CD4-positive, alpha-beta T cell treated with Interleukin-12 subunit alpha and Interleukin-12 subunit beta, for 1 hour (primary cell): ENCODE measurements at places on chromosomes 2 and 18.

DNA sequence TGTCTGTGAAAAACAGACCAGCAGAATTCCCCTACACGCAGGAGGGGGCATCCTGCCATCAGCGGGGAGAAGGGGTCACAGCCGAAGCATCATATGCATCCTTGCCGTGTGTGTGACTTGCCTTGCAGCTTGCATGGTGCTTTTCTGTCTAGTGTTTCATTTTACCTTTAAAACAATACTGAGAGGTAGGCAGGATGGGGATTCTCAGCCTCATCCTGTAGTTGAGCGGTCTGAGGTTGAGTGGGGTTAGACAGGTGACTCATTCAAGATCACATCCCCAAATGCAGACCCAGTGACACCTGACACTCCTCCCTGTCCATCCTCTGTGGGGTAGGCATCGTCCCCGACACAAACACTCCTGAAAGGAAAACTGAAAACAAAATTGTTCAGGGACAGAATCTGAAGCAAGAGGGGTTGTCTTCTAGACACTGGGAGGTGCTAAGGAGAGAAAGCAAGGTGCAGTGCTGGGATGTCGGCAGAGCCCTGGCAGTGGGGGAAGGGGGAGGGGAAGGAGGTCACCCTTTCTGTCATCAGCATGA lies 7.9 kb downstream of the ARL4C start:
- peak; percentile 87 for DNase-seq

- DNase-seq, result no peak
Measured at GRCh38 chr2:10271946-10272345, 30.8 kb upstream of the HPCAL1 start.

GRCh38 chr2:128638341-128639119 lies 319.9 kb upstream of the HS6ST1 start:
- DNase-seq, result no peak

DNA sequence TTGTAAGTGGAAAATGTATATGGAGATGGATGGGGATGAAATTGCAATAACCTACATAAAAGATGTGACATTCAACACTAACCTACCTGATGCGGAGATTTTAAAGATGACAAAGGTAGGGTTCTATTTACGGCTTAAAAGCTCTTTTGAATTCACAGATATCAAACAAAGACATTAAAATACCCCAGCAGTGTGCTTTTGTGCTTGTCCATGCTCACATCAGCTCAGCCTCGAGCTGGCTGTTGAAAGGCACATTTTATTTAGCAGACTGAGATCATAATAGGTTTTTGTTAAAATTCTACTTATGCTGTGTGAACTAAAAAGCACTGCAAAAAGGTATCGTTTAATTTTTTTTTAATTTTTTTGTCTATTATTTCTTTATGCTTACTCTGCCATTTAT lies 96.0 kb upstream of the CDCA7 start:
- no peak for DNase-seq

DNA sequence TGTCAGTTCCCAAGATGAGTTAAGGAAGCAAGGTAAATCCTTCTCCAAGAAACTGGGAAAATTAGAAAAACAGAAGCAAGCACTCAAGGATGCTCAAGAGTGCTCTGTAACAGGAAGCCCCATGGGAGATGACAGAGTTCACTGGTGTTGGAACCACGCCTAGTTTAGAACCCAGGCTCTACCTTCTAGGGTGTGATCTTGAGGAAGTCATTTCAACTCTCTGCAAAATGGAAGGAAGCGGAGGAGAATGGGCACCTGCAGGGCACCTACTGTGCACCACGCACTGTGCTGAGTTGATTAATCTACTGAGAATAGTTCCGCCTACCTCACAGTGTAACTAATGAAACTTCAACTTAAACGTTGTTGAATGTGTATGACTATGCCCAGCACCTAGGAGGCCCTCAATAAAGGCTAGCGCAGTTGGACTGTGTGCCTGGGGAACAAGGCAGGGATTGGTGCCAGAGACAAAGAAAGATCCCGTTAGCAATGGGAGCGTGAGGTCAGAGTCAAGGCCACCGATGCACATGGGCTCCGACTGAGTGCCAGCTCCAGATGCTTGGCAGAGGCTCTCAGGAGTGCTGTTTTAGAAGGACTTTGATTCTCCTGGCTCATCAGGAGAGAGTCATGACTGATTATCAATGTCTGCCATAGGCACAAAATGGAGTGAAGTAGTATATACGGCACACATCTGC lies 93.7 kb downstream of the MAPK4 start:
- no peak for DNase-seq

DNA sequence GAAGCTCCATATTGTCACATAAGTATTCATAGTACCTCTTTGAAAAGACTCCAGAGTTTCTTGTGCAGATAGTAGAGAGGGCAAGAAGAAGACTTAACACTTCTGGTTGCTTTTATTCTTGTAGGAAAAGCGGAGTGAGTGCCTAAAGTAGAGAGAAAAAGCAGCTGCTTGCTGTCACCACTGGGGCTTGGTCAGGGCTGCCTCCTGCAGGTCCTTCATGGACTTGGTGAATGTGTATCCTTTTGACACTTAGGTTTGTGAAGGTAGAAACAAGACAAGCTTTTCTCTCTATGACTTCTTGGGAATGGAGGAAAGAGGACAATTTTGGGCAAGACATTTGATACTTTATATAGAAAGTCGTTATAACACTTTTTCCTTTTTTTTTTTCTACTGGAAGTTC lies 312.8 kb upstream of the FANCL start:
- DNase-seq, result no peak

DNA sequence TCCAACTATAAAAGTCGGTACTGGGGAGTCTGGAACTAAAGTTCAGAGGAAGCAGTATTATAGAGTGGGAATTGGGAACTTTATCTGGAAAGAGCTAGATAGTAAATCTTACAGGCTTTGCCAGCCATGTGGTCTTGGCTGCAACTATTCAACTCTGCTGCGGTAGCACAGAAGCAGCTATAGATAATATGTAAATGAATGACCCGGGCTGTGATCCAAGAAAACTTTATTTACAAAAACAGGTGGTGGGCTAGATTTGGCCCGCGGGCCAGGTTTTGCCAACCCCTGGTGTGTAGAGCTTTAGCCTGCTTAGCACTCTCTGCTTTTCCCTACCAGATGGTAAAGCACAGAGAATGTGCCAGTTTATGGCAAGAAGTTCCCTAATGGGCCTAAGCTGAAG lies 70.8 kb downstream of the TNP1 start:
- DNase-seq, result no peak

DNA sequence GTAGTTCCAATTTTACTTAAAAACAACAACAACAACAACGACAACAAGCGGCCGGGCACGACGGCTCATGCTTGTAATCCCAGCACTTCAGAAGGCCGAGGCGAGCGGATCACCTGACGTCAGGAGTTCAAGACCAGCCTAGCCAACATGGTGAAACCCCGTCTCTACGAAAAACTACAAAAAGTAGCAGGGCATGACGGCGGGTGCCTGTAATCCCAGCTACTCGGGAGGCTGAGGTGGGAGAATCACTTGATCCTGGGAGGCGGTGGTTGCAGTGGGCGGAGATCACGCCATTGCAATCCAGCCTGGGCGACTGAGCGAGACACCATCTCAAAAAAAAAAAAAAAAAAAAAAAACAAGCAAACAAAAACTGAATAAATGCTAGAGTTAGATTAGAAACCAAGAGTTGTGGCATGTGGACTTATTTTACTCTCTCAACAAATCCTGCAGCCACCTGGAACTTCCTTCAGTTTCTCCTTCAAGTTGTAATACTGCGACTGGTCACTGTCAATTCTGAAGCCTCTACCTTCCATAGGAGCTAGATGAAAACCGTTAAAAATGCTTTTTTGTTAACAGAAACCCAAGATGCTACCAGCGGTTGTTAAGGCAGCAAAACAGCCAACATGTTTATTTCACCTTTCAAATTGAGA lies 1.3 kb downstream of the ATP5F1A start:
- no peak for DNase-seq

- no peak for DNase-seq
Measured at GRCh38 chr18:29028560-29028959, 851.6 kb upstream of the CDH2 start.

- no peak for DNase-seq
Measured at GRCh38 chr2:73489053-73489452, 103.4 kb downstream of the ALMS1 start.
